ENCODE measurements at places on chromosomes 13 and 19.

DNA sequence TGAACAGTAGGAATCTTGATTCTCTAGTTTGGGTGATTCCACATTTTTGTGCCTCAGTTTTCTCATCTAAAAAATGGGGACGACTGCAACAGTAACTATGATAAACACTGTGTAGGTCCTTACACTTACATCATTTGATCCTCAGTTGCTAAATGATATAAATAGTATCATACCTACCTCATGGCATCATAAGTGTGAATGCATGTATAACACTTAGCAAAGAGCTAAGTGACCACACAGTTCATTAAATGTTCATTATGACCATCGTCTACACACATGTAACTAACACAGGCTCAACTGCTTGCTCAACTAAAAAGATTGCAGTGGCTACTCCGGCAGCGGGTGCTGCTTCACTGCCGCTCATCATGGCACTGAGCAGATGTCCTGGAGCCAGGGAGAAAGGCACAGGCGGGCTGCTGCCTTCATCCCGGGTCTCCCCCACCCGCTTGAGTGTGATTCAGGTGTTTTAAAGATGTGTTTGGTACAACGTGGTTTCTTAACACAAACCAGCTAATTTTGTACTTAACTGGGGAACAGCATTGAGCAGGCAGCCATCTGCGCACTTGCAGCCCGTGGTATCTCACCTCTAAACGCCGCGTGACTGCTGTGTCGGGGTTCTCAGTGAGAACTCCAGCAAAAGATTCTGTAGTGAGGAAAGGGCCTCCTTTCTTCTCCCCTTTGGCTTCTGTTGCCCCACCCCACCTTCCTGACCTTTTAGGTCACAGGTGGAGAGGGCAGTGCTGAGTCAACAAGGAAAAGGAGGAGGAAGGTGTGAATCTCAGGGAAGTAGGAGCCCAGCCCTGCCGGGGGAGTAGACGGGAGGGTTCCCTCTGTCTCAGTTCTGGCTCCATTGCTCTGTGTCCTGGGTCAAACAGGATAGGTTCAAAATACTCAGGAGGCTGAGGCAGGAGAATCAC lies 11.7 kb upstream of the ACTN4 start:
- H3K27ac ChIP-seq = peak overlapping the region; percentile 83
- no peaks in the 10 kb centered on the region for H3K27me3 ChIP-seq
- DNase-seq = no peak
- peaks cover 50% of the 10 kb centered on the region for H3K4me1 ChIP-seq
- no peak overlapping the region for H3K4me3 ChIP-seq

DNA sequence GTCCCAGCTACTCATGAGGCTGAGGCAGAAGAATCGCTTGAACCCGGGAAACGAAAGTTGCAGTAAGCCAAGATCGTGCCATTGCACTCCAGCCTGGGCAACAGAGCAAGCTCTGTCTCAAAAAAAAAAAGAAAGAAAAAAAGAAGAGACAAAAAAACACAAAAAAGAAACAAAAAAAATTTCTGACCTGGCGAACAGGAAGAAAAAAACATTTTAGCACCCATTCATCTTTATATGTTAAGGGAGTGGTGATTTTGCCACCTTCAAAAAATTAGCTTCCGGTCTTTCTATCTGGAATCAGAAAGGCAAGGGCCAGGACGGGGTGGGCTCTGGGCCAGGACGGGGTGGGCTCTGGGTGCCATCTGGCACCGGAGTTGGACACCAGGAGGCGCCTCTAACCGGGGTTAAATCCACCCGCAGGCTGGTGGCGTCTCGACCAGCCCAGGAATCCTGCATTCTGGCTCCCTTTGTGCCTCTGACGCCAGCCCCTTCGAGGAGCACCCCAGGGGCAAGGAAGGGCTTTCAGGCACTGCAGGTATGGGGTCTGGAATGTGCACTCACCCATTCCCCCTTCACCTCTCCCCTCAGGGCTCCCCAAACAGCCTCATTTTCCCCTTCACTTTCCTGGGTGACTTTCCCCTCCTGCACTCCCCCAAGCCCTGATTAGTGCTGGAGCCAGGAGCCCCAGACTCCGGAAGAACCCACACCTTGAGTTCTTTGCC lies 10.4 kb upstream of the ZSWIM4 start:
- peak overlapping the region; percentile 45 for H3K27ac ChIP-seq
- peak; percentile 81 for DNase-seq

DNA sequence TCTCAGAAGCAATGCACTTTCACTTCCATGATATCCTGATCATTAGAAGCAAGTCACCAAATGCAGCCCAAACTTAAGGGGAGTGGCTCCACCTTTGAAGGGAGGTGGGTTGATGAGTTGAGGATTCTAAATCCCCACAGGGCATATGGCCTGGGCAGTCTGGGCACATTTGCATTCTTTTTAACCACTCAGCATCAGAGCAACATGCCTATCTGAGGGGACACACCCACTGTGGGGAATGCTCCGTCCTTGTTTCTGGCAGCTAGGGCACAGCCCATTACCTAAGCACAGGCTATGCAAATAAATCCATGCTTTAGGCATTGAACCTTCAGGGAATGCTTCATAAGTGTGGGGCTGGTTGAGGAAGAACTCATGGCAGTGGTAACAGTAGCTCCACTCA lies 12.3 kb upstream of the SACS start:
- H3K36me3 ChIP-seq = no peaks in the 10 kb centered on the region
- H3K4me1 ChIP-seq = no peaks in the 10 kb centered on the region
- no peaks in the 10 kb centered on the region for H3K27me3 ChIP-seq
- no peak overlapping the region for H3K4me3 ChIP-seq

GRCh38 chr13:96089749-96090239 lies at the start of gene HS6ST3:
TSS of gene HS6ST3 (plus strand) at chr13:96090107.
- peaks cover 4% of the 10 kb centered on the region for H3K4me1 ChIP-seq
- DNase-seq = no peak

DNA sequence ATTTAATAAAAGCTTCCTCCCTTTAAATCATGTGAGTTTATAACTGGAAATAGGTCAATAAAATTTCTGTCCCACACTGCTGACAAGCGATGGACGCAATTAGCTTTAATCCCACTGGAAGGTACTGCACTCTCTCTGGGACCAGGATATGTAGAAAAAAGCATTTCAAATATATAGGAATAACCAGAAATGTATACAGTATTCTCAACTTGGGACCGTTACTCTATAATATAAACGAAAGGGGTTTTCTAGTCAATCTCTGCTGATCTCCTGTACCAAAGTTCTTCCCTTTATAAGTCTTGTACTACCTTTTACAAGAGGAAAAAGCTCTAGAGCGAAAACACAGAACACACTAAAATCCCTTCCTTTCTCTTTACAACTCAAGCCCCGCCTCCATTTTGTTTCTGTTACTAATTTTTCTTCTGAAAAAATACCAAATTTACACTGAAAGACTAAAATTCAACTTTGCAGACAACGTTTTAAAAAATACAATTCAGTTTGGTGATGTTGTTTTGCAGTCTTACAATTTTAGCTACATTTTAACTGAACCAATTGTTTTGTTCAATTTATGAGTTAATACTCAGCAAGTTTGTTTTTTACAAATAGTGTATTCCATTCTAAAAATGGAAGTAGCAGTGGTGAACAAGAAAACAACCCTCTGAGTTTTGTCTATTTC lies 1.7 kb upstream of the USPL1 start:
- H3K4me1 ChIP-seq = peaks cover 17% of the 10 kb centered on the region
- no peaks in the 10 kb centered on the region for H3K27me3 ChIP-seq
- H3K36me3 ChIP-seq = peaks cover 1% of the 10 kb centered on the region
- no peak for DNase-seq
- no peak overlapping the region for H3K4me3 ChIP-seq
- no peak overlapping the region for H3K27ac ChIP-seq

DNA sequence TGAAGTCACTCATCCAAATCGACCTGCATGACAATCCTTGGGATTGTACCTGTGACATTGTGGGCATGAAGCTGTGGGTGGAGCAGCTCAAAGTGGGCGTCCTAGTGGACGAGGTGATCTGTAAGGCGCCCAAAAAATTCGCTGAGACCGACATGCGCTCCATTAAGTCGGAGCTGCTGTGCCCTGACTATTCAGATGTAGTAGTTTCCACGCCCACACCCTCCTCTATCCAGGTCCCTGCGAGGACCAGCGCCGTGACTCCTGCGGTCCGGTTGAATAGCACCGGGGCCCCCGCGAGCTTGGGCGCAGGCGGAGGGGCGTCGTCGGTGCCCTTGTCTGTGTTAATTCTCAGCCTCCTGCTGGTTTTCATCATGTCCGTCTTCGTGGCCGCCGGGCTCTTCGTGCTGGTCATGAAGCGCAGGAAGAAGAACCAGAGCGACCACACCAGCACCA lies 5.9 kb downstream of the SLITRK5 start:
- H3K4me3 ChIP-seq = no peak overlapping the region
- no peak for DNase-seq
- peaks cover 6% of the 10 kb centered on the region for H3K36me3 ChIP-seq
- H3K27me3 ChIP-seq = peaks cover 60% of the 10 kb centered on the region
- H3K27ac ChIP-seq = no peak overlapping the region

GRCh38 chr19:14979476-14980255 lies at the start of gene SLC1A6:
TSS of gene SLC1A6 (minus strand) at chr19:14979864. CDS start at chr19:14972910, 6,954 bp downstream.
- no peak within 1 kb of the TSS for H3K4me3 ChIP-seq
- H3K27me3 ChIP-seq = peaks cover 54% of the 10 kb centered on the region

DNA sequence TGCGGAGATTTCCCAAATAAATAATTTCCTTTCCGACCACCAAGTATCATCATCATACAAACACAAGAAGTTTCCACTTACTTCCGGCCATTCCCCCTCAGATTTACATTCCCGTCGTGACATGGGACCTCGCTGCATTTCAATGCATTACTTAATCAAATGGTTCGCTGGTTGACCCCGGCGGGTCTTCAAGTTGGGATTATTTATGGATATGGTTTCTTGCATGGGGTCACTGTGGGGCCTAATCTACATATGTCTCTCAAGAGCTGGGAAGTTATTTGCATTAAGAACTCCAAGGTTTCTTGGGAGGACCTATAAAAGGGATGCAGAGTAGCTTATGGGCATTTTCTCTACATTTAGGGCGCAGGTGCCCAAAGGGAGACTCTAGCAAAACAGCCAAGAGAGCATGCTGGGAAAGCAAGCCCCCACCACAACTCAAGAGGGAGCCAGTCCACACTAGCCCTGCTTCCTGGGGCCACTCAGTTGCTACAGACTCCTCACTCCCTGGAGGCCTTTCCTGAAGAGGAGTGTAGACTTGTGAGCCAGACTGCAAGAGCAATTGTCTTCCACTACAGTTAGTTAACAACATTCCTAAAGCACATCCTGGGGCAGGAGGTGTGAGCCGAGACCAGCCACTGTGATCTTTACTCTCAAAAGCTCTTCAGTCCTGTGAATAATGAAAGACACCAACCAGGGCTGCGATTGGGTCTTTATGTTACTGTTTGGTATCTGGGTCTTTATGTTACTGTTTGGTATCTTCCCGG lies 125.3 kb downstream of the KATNAL1 start:
- no peaks in the 10 kb centered on the region for H3K4me1 ChIP-seq
- H3K27me3 ChIP-seq = no peaks in the 10 kb centered on the region
- no peak overlapping the region for H3K27ac ChIP-seq
- peaks cover 2% of the 10 kb centered on the region for H3K36me3 ChIP-seq
- DNase-seq = no peak
- H3K4me3 ChIP-seq = no peak overlapping the region

- H3K27me3 ChIP-seq = peaks cover 42% of the 10 kb centered on the region
- H3K4me3 ChIP-seq = no peak overlapping the region
- H3K27ac ChIP-seq = no peak overlapping the region
- no peak for DNase-seq
- peaks cover 13% of the 10 kb centered on the region for H3K4me1 ChIP-seq
Observed at GRCh38 chr13:110134801-110135200, 172.2 kb downstream of the COL4A1 start.

DNA sequence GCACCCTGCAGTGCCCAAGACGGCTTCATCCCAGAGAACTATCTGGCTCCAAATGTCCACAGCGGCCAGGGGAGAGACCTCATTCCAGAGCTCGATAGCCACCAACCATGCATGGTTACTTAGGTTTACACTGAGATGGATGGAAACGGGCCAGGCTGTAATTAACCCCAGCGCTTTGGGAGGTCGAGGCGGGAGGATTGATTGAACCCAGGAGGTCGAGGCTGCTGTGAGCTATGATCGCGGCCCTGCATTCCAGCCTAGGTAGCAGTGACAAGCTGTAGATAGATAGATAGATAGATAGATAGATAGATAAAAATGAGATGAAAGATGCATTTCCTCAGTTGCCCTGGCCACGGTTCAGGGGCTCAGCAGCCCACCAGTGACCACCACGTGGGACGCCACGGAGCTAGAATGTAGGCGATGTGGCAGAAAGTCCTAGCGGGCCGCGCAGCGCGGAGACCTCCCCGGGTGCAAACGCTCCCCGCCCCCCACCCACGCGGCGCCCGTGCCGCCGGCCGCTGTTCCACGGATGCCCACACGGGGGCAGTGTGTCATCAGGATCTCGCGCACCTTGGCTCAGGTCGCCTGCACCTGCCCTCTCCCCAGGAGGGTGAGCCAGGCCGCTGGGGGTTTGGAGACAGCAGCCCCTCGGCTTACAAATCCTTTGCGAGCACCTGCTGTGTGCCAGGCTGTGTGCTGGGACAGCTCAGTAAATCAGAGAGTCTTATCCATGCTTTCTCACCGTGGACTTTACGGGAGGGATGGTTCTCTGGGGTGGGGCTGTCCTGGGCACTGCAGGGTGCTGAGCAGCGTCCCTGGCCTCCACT lies 13.5 kb upstream of the TLE5 start:
- peaks cover 48% of the 10 kb centered on the region for H3K27me3 ChIP-seq
- DNase-seq = peak; percentile 81
- no peaks in the 10 kb centered on the region for H3K36me3 ChIP-seq
- H3K4me1 ChIP-seq = peaks cover 4% of the 10 kb centered on the region
- H3K4me3 ChIP-seq = no peak overlapping the region

Measured in activated naive CD4-positive, alpha-beta T cell treated with anti-CD3 and anti-CD28 coated beads, Interleukin-2, amount 10 ng/mL, durations not matched to agents 7 days and 5 days (primary cell).